Activated CD8-positive, alpha-beta memory T cell treated with anti-CD3 and anti-CD28 coated beads for 1 hour (primary cell): ENCODE measurements at places on chromosomes 12 and 14.

GRCh38 chr12:57592551-57593165 is 1.7 kb downstream of the PIP4K2C start:
- no peak for DNase-seq

- no peak for DNase-seq
These were observed 238.9 kb upstream of the LMO3 start for GRCh38 chr12:16844875-16845274.

DNA sequence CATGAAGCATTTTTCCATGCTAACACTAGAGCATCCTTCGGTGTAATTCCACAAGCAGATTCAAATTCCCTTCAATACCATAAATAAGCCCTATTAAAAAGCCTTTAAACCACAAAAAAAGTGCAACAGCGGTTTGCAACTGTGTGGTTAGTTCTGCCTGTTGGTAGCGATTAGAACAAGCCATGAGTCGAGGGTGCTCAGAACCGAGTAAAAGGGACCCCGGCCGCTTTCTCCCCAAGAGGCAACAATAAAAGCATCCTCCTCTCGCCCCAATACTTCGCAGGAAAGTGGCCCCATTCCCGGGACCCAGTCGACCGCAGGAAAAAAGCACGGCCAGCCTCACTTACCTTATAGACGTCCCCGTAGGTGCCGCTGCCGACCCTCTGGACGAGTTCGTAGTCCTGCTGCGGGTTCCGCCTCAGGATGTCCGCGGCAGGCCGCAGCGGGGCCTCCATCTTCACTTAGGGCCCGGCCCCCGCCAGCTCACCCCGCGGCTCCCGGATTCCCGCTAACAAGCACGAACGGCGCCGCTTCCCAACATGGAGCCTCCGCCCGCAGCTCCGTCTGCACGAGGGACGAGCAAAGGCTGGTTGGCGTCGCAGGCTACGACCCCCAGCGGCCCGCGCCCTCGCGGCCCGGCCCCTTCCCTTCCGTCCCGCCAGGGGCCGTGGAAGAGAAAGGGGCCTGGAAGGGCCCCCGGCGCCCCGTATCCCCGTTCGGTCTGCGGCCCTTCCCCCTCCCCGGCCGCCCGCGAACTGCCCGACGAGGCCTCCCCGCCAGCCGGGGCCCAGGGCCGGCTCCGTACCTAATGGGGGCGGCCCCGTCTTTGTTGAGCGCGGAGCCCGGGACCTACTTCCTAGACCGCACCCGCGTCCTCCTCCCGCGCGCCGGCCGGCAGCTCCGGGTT is 521 bp downstream of the MAP4K5 start:
- DNase-seq, result peak; percentile 11

GRCh38 chr12:112852810-112853209 is 54.0 kb upstream of the OAS1 start:
- DNase-seq, result no peak

DNA sequence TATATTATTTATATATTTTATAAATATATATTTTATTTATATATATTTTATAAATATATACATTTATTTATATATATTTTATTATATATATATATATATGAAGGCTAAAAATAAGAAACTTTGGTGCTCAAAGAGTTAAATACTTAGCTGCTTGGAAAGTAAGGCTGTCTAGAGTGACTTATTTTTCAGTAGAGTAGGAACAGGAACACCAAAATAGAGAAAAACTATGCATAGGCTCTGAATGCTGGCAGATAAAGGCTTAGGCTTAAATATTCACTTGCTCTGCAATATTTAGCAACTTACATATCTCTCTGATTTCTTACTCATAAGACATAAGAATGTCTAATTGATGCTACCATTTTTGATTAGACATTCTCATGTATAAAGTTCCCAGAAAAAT is 991.2 kb downstream of the VRK1 start:
- no peak for DNase-seq

DNA sequence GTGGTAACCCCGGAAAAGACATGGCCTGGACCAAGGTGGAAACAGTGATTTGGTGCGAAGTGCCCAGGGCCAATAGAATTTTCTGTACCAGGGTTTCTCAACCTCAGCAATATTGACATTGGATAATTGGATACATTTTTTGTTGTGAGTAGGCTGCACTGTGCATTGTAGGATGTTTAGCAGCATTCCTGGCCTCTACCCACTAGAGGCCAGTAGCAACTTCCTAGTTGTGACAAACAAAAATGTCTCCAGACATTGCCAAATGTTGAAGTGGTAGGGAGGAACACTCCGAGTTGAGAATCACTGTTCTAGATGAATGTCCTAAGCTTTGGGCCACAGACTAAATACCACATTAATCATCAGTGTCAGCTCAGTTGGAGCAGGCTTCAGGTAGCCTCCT is 6.2 kb upstream of the CGRRF1 start:
- DNase-seq, result no peak

DNA sequence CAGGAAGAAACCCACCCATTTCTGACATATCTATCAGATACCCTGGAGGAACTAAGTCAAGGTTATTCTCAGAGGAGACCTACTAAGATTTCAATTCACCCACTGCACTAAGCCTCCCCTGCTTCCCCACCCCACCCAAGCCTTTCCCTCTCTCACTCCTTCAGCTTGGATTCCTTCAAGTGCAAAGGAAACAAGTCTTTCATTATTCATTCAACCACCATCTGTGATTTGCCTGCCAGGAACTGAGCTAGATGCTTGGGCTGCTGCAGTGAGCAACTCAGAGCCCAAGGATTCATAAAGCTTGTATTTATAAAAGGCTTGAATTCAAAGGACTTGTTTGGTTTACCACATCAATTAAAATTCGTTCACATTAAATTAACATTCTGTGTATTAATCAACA is 161.3 kb downstream of the GXYLT1 start:
- no peak for DNase-seq

DNA sequence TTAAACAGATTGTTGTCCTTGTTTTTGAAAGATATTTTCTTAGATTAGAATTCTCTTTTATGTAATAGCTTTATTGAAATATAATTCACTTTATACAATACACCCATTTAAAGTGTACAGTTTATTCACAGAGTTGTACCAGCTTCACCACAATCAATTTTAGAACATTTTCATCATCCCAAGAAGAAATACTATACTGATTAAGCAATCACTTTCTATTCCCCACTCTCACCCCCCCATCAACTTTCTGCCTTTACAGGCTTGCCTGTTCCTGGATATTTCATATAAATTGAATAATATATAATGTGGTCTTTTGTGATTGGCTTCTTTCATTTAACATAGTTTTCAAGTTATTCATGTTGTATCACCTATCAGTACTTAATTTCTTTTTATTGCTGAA is 44.4 kb downstream of the ARHGAP5 start:
- no peak for DNase-seq

- no peak for DNase-seq
These were observed 149.9 kb upstream of the BTG1 start for GRCh38 chr12:92295523-92295922.

DNA sequence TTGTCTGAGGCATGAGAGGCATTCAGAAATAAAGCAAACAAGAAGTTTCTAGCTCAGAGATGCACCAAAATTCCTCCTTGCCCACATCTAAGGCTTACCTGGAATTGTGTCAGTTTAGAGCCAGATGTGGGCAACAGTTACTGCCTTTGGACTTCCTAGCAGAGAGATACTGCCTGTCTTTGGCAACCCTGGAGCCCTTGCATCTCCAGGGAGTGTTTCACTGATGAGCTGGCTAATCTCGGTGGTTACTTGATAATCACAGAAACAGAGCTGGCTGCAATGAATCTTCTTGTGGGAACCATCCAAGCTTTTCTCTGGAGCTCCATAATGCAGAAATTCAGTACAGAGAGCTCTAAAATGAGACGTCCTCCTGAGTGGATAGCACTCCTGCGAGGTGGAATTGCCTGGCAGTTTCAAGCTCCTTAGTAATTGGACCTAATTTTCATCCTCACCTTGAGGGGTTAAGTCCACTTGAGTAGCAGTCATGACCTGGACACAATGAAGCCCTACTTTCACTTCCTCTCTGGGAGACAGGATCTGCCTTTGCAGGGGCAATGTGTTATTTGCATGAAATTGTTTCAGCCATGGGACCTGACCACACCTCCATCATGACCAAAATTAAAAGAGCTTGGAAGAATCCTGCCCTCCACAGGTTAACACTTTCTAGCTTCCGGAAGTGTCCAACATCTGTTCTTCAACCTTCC is 108.8 kb upstream of the ARHGAP5 start:
- DNase-seq, result no peak

DNA sequence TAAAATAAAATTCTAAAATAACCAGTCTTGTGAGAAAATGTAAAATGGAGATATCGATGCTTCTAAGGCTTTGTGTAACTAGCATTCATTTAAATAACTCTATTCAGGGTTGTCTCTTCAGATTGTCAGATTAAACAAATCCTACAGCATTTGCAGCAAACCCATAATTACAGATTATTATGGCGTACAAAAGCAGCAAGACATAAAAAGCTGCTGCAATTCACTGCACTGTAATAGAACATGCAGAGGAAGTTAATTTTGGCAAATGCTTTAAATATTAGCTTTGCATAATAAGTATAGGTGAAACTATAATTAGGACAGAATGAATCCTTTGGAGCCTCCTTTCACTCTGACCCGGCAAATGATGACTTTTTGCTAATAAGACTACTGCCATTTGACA is 98.3 kb downstream of the INSM2 start:
- DNase-seq, result no peak

DNA sequence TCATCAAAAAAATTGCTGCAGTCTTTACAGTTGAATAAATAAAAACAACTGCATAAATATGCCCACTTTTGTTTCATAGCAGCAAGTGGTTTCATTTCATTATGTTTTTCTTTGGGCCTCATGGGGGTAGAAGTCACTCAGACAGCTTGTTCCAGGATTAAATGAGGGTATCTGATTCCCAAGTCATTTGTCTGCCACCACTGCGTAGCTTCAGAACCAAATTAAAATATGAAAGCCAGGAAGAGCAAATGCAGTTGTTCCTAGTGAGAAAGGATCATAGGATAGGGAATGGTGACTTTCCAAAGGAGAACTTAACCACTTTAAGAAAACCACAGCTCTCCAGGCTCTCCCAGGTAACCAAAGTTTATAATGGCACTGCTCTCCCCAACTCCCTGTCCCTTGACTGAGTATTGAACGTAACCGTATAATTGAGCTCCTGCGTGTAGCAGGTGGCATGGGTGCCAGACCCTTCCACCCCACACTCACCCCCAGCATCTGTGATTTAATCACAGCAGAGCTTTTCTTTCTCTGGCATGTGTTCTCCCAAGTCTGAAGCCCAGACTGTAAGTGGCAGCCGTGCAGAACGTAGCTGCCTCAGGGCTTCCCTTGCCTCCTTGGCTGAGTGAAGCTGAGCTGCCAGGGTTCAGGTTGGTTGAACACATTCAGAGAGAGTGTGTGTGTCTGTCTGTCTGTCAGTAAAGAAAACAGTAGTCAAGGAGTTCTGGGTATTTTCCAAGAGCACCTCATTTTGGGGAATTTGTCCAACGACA is 11.3 kb upstream of the KCNH3 start:
- no peak for DNase-seq

GRCh38 chr14:106228541-106229158 is 702.3 kb downstream of the TMEM121 start:
- DNase-seq, result no peak

DNA sequence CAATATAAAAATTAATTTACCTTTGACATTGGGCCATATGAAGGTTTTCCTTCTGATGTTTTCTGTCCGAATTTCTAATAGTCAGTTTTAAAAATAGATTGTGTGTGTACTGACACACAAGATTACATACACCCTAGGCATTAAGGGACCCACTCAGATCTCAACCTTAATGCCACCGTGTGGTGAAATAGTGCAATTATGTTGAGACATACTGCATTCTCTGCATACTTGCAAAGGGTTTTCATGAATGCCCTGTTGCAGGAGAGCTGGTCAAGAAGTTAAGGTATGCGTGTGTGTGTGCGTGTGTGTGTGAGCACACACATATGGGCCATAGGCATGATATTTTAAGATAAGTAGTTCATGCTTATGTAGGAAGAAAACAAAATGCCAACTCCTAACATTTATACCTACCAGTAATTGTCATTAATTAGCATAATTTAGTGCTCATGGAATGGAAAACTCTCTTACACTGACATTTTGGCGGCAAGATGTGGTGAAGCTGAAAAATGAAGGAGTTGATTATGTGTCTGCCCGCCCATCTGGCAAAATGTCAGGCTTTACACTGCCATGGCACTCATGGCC is 58.8 kb downstream of the PIK3C2G start:
- DNase-seq, result no peak

GRCh38 chr14:91264151-91265150 is 19.9 kb upstream of the GPR68 start:
- no peak for DNase-seq

GRCh38 chr12:105332925-105333324 is 2.4 kb downstream of the C12orf75 start:
- DNase-seq, result no peak

DNA sequence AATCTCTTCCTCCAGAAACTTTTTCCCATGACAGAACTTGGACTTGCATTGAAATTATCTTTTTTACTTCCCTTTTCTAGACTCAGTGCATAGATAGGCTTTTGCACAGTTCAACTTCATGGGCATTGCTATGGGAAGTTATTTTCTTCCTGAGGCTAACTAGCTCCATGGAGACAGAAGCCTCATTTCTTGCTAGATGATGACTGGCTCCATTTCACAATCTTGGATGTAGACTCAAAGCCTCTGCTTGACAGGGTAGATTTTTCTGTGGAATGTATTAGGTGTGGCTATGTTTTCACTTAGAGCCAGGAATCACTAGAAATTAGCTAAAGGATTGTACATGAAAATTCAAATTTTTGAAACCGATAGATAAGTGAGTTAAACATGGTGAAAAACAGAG is 884.1 kb upstream of the MGAT4C start:
- no peak for DNase-seq

DNA sequence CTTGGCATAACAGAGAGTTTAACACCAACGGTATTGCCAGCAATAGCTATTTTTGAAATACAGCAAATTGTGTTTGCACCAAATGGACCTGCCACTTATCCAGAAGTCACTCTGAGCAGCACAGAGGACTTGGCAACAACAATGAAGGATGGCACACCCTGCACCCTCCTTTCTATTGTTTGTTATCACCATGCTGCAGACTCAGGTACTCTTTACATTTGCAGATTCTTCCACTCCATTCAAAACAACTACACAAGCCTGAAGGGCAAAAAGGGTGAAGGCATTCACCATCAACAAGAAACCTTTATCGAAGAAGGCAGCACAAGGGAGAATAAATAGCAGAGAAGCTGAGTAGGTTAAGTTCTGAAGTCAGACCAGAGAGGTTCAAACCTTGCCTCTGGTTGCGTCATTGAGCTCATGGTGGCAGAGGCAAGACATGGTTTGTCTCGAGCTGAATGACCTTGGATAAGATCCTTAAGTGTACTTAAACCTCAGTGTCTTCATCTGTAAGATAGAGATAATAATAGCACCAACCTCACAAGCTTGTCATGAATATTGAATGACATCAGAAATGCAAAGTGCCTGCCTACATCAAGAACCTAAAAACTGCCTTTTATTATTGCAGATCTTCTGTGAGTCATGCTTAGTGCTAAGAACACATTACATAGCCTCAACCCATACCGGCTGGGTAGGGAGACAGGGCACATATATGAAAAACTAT is 1.4 kb upstream of the ACSM4 start:
- no peak for DNase-seq

- DNase-seq, result no peak
These were observed 935.5 kb upstream of the FBXO33 start for GRCh38 chr14:40367717-40368116.

GRCh38 chr12:108091679-108092051 is 37.4 kb upstream of the WSCD2 start:
- no peak for DNase-seq

GRCh38 chr12:79938843-79939242 is 3.9 kb upstream of the PPP1R12A start:
- no peak for DNase-seq
